ENCODE measurements at places on chromosomes 16 and 17. TPM values are rescaled to one million over a fixed set of nuclear protein-coding genes. Genes with fewer than 3 reads are reported as not detected.
A peak's percentile ranks its signal among the peaks of the same experiment; 100 is the strongest.

CLDN7 gene
- total RNA-seq = 0.71 TPM

SBK1 gene
- 2.9 TPM for total RNA-seq

SLC7A6OS gene
- total RNA-seq = 16.4 TPM

- H3K27me3 ChIP-seq = no peaks in the 10 kb centered on the region
- no peak overlapping the region for H3K4me3 ChIP-seq
- no peaks in the 10 kb centered on the region for H3K36me3 ChIP-seq
- no peak for DNase-seq
Observed at GRCh38 chr17:27155866-27156265, 138.0 kb upstream of the WSB1 start.

DNA sequence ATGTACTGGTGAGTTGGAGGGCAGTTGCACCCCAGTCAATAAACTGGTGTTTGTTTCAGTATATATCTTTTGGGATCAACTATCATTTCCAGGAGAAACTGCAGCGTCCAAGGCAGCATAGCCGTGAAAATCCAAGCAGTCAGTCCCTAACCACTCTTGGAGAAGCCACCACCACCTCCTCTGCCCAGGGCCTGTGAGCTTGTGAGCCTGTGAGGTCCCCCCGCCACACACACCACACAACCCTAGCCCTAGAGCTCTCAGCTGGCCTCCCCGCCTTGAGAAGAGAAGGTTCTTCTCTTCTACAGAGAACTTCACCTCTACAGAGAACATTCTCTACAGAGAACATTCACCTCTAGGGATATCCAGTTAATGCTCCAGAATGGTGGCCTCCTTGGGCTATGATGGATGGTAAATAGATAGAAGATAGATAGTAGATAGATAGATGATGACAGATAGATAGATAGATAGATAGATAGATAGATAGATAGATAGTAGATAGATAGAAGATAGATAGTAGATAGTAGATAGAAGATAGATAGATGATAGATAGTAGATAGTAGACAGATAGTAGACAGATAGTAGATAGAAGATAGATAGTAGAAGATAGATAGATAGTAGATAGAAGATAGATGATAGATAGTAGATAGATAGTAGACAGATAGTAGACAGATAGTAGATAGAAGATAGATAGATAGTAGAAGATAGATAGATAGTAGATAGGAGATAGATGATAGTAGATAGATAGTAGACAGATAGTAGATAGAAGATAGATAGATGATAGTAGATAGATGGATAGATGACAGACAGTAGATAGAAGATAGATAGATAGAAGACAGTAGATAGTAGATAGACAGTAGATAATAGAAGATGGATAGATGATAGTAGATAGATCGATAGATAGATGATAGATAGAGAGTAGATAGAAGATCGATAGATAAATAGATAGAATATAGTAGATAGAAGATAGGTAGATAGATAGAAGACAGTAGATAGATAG, 13.7 kb downstream of the ALOX15B start:
- H3K27ac ChIP-seq = no peak overlapping the region
- H3K36me3 ChIP-seq = no peaks in the 10 kb centered on the region
- H3K4me3 ChIP-seq = no peak overlapping the region
- H3K27me3 ChIP-seq = peaks cover 13% of the 10 kb centered on the region
- no peaks in the 10 kb centered on the region for H3K4me1 ChIP-seq

DNA sequence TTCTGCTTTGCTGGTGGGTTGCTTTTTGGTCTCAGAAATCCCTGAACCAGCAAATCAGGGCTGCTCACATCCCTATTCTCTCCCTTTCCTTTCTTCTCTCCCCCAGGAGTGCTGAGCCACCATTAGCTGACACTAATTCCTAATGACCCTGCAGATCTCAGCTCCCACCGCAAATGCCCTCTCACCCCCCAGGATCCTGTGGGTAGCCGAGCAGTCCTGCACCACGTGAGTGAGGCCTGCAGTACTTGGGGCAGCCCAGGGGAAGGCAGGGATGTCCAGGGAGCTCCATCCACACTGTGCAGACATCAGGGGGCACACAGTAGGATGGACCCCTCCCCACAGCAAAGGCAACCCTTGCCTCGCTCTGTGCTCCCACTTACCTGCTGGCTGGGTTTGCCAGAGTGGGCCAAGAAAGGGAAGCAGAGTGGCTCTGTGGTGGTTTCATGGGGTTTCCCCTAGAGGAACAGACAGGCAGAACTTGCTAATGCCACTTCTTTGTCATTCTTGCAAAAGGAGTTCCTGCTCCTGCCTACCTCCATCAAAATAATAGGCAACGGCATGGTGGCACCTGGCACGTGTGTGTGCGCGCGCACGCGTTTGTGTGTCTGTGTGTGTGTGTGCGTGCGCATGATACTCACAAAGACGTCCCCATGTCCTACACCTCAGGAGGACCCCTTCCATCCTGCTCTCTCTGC, 135.6 kb downstream of the GAS7 start:
- H3K36me3 ChIP-seq = no peaks in the 10 kb centered on the region
- no peaks in the 10 kb centered on the region for H3K27me3 ChIP-seq
- peak overlapping the region; percentile 51 for H3K27ac ChIP-seq
- DNase-seq = peak; percentile 77

DNA sequence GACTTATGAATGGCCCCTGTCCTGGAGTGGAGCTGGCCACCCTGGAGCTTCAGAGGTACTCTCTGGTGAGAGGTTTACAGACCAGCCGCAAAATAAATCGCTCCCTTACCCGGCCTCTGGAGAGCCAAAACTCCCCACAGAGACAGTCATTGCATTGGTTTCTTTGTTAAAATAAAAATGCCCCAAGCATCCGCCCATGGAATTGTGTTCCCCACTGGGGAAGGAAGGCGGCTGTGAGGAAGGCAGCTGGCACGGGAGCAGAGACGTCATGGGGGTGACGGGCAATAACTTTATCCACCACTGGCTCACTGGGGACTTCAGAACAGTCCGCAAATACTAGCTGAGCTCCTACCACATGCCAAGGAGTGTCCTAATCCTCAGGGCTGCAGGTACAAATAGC, 266.2 kb upstream of the FOXF1 start:
- no peaks in the 10 kb centered on the region for H3K4me1 ChIP-seq
- no peaks in the 10 kb centered on the region for H3K36me3 ChIP-seq
- no peak overlapping the region for H3K4me3 ChIP-seq
- H3K27me3 ChIP-seq = peaks cover 48% of the 10 kb centered on the region
- no peak overlapping the region for H3K27ac ChIP-seq

GRCh38 chr16:54398986-54399385, 112.4 kb upstream of the IRX3 start:
- H3K27ac ChIP-seq = no peak overlapping the region
- no peaks in the 10 kb centered on the region for H3K36me3 ChIP-seq
- peaks cover 36% of the 10 kb centered on the region for H3K4me1 ChIP-seq
- no peak overlapping the region for H3K4me3 ChIP-seq

GRCh38 chr17:64255764-64256163, 7.3 kb downstream of the TEX2 start:
- H3K27ac ChIP-seq = no peak overlapping the region
- DNase-seq = no peak
- peaks cover 3% of the 10 kb centered on the region for H3K4me1 ChIP-seq
- H3K36me3 ChIP-seq = no peaks in the 10 kb centered on the region

DNA sequence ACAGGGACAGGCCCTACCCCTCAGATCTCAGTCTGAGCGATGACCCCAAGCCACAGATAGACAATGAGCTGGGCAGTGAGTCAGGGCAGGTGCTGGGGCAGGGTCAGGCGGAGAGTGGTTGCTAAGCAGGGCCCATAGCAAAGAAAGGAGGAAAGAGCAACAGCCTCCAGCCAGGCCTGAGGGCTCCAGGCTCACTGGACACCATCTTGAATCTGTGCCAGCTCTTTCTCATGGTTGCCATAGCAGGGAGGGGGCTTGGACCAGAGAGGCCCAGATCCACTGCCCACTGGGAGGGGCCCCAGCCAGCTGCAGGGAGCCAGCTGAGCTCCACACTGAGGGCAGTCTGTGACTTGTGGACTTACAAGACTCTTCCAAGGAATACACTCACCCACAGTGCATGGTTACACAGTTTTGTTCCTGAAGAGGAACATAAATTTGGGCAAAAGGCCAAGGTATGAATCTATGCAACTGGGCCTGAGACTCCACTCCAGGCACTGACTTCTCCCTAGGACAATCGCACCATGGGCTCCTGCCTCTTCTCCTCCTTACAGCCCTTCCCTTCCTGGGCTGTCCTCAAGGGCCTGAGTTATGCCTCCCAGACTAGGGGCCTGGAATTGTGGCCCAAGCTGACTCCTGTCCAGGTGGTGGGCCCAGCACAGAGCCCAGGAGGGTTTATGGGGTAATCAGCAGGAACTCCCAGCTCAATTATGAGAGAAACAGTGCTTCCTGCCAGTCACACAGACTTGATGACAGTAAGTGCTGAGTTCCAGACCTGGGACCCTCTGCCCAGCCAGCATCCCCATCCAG, 59.9 kb downstream of the BEAN1 start:
- no peaks in the 10 kb centered on the region for H3K27me3 ChIP-seq
- H3K36me3 ChIP-seq = no peaks in the 10 kb centered on the region
- no peak overlapping the region for H3K4me3 ChIP-seq
- DNase-seq = peak; percentile 83
- peaks cover 18% of the 10 kb centered on the region for H3K4me1 ChIP-seq
- H3K27ac ChIP-seq = peak overlapping the region; percentile 67

DNA sequence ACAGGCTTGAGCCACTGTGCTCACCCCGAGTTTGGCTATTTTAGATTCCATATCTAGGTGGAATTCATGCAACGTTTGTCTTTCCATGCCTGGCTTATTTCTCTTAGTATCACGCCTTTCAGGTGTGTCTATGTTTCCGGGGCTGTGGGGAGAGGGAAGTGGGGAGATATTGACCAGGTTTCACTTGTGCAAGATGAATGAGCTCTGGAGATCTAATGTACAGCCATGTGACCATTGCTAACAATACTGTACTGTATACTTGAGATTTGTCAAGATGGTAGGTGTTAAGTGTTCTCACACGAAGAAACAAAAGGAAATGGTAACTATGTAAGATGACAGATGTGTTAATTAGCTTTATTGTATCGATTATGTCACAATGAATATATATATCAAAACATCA, 199.6 kb downstream of the SHISA9 start:
- H3K36me3 ChIP-seq = no peaks in the 10 kb centered on the region
- no peak overlapping the region for H3K4me3 ChIP-seq
- DNase-seq = no peak
- H3K27me3 ChIP-seq = no peaks in the 10 kb centered on the region
- no peaks in the 10 kb centered on the region for H3K4me1 ChIP-seq

- DNase-seq = no peak
- H3K27ac ChIP-seq = no peak overlapping the region
- no peak overlapping the region for H3K4me3 ChIP-seq
- H3K4me1 ChIP-seq = peaks cover 41% of the 10 kb centered on the region
Observed at GRCh38 chr17:80876950-80877728, 114.5 kb upstream of the CHMP6 start.

GRCh38 chr17:40473573-40474365, 27.7 kb downstream of the TNS4 start:
- no peak overlapping the region for H3K4me3 ChIP-seq
- H3K27ac ChIP-seq = no peak overlapping the region
- no peaks in the 10 kb centered on the region for H3K36me3 ChIP-seq
- H3K27me3 ChIP-seq = no peaks in the 10 kb centered on the region

GRCh38 chr17:79095345-79096055, 20.9 kb downstream of the ENGASE start:
- no peaks in the 10 kb centered on the region for H3K36me3 ChIP-seq
- H3K27me3 ChIP-seq = peaks cover 75% of the 10 kb centered on the region
- peaks cover 15% of the 10 kb centered on the region for H3K4me1 ChIP-seq
- H3K27ac ChIP-seq = no peak overlapping the region

GRCh38 chr17:62826956-62827355, 18.8 kb upstream of the MARCHF10 start:
- H3K4me1 ChIP-seq = peaks cover 3% of the 10 kb centered on the region
- no peak for DNase-seq
- no peaks in the 10 kb centered on the region for H3K36me3 ChIP-seq
- H3K27me3 ChIP-seq = no peaks in the 10 kb centered on the region
- H3K4me3 ChIP-seq = no peak overlapping the region

GRCh38 chr16:24754543-24754942, 25.1 kb downstream of the TNRC6A start:
- no peaks in the 10 kb centered on the region for H3K27me3 ChIP-seq
- H3K27ac ChIP-seq = no peak overlapping the region
- H3K4me3 ChIP-seq = no peak overlapping the region
- H3K4me1 ChIP-seq = no peaks in the 10 kb centered on the region

GRCh38 chr16:79662122-79662521, 61.6 kb upstream of the MAF start:
- no peak overlapping the region for H3K4me3 ChIP-seq
- H3K27me3 ChIP-seq = no peaks in the 10 kb centered on the region
- DNase-seq = no peak
- H3K4me1 ChIP-seq = peaks cover under 1% of the 10 kb centered on the region
- H3K36me3 ChIP-seq = no peaks in the 10 kb centered on the region
- H3K27ac ChIP-seq = no peak overlapping the region

DNA sequence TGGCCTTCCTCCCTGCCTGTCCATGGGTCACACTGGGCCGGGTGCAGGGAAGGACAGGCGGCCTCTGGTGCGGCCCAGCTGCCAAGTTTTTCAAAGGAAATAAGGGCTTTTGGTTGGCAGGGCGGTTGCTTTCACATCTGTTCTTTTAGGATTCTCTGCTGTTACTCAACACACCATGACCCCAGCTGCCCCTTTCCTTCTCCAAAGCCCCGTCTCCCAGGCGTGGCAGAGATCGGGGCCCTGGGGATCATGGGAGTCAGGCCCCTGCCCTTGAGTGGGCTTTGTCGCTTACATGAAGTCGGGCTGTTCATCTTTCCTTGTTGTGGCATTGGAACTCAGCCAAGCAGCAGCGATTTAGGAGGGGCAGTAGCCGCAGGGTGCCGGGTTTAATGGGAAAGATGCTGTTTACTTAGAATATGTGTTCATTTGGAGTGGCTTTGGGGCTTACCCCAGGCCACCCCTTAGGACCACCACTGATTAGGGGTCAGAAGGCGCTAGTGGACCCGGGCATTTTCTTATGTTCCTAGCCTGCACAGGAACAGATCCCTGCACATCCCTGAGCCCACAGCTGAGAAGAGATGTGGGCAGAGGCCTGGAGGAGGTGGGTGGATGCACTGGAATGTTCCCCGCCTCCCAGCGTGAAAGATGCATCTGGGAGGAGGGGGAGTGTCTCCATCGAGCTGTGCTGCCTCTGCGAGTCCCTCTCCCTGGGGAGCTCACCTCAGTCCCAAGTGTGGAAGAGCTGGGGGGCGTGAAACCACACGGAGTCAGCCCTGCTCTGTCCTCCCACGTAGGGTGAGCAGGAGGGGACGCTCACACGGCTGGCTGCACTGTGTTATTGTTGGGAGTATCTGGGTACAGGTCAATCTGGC, 6.8 kb upstream of the ADCY7 start:
- peaks cover 24% of the 10 kb centered on the region for H3K4me1 ChIP-seq
- H3K4me3 ChIP-seq = no peak overlapping the region
- H3K27me3 ChIP-seq = no peaks in the 10 kb centered on the region
- peak; percentile 87 for DNase-seq
- H3K27ac ChIP-seq = peak overlapping the region; percentile 69

- DNase-seq = no peak
- no peaks in the 10 kb centered on the region for H3K4me1 ChIP-seq
- no peaks in the 10 kb centered on the region for H3K27me3 ChIP-seq
- H3K27ac ChIP-seq = no peak overlapping the region
- H3K4me3 ChIP-seq = no peak overlapping the region
Observed at GRCh38 chr17:80952291-80952690, 39.4 kb upstream of the CHMP6 start.

- no peak for DNase-seq
- peak overlapping the region; percentile 2 for H3K27ac ChIP-seq
- H3K4me3 ChIP-seq = no peak overlapping the region
- no peaks in the 10 kb centered on the region for H3K36me3 ChIP-seq
Observed at GRCh38 chr17:39166437-39167335, 725 bp upstream of the ARL5C start.

- no peak overlapping the region for H3K27ac ChIP-seq
- no peak for DNase-seq
Observed at GRCh38 chr16:8908810-8909468, 26.8 kb downstream of the LITAFD start.
